ENCODE measurements at places on chromosomes 6 and 20.
A peak's percentile ranks its signal among the peaks of the same experiment; 100 is the strongest.

DNA sequence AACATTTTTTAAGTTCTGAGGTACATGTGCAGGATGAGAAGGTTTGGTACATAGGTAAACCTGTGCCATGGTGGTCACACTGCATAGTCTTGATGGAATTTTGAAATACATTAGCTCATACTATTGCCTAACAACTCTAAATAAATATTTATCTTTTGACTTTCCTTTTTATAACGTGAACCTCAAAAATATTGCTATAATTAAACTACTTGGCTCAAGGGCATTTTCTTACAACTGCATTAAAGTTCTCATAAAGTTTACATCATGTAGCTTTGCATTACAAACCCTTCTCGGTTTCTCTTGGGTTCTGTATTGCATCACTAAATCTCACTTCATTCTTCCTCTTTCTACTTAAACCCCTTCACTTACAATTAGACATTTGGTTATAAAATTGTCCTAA lies 636.0 kb upstream of the PTCHD4 start:
- no peak for DNase-seq

- no peak for DNase-seq
Measured at GRCh38 chr20:10594296-10594868, 79.4 kb downstream of the JAG1 start.

- no peak for DNase-seq
Measured at GRCh38 chr6:133092199-133092598, 149.0 kb upstream of the EYA4 start.

DNA sequence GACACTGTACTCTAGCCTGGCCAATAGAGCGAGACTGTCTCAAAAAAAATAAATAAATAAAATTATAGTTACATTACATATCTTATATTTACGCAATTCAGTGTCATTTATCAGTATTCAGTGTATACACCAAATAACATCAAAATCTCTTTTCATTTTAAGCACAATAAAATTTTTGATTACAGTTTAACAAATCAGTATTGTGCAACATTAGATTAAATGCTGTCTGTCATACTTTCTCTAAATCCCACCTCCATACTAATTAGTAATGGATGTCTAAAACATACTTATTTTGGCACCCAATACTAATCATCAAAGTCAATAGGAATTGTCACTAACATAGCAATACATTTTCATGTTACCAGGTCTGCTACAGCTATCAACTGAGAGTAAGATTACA lies 27.4 kb downstream of the IBTK start:
- no peak for DNase-seq

GRCh38 chr20:13526551-13526950 lies 112.2 kb downstream of the TASP1 start:
- DNase-seq, result no peak

- peak; percentile 10 for DNase-seq
Measured at GRCh38 chr6:16286151-16286522, 47.8 kb downstream of the GMPR start.

- no peak for DNase-seq
Measured at GRCh38 chr6:142561511-142562265, 259.9 kb downstream of the ADGRG6 start.

- DNase-seq, result no peak
Measured at GRCh38 chr6:57173886-57174510, 1.9 kb downstream of the BAG2 start.

DNA sequence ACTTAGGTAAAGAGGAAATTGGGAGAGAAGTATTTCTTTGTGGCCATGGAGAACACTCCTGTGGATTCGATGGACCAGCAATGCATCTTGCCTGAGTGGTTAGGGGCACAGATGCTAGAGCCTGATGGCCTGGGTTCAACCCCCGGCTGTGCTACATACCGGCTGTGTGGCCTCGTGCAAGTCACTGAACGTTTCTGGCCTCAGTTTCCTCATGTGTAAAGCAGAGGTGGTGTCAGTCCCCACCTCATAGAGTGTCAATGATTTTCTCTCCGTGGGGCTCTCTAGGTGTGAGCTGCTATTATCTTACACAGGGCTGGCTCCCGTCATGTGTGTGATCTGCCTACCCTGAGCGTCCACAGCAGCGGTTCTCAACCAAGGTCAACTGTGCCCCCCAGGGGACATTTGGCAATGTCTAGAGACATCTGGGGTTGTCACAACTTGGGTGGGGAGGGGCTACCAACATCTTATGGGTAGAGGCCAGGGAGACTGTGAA lies 50.0 kb upstream of the PTPN1 start:
- DNase-seq, result no peak

- DNase-seq, result no peak
Measured at GRCh38 chr6:32387589-32388340, 16.1 kb upstream of the TSBP1 start.

GRCh38 chr6:16688984-16689636 lies 72.2 kb downstream of the ATXN1 start:
- DNase-seq, result no peak

DNA sequence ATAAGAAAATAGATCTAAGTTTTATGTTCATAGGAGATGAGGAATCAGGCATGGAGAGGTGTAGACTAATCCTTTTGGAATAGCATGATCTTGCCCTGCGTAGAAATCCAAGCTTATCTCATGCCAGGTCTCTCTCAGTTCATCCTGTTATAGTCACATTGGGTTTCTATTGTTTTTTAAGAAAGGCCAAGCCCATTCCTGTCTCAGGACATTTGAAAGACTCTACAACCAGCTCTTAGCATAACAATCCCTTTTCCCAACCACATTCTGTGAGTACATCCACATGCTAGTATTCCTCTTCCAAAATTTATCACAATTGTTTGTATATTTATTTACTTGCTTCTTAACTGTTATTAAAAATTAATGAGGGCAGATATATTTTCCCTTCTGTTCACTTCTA lies 130.3 kb downstream of the MMUT start:
- DNase-seq, result no peak

DNA sequence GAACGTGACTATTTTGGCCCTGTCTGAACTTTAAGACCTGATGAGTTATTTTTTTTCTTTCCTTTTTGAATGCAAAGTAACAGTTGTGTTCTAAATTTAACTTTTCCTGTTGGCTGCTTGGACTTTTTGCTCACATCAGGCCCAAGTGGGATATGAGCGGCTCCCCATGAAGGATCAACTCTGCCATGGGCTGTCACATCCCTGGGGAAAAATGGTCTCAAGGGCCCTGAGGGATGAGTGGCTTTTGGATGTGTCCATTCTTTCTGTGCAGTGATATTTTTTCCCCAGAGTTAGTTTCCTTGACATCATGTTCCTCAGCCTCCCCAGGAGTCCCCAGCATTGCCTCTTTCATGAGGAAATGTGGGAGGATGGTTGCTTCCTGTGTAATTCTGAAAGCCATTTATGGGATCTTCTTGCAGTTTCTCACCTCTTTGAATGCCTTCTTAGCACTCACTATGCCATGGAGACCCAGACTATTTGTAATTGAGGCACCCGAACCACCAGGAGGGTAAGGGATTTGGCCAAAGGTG lies 92.5 kb downstream of the SLC24A3 start:
- DNase-seq, result no peak

DNA sequence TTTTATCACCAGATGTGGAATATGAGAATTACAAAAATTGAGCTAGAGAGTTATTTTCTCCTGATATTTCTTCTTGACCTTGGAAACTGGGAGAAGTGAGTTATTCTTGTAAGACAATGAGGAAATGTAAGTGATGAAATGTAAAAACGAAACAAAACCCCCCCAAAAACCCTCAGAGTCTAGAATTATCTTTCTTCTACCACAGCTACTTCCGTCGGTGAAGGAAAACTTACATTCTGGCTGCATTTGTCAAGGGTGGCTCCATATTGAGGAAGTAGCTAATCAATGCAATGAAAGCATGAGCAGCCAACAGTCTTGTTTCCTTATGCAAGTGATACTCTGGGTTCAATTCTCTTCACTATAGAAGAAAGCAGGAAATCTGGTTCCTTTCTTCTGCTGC lies 661.7 kb upstream of the CITED2 start:
- DNase-seq, result no peak

GRCh38 chr6:137787016-137787415 lies 80.0 kb upstream of the TNFAIP3 start:
- no peak for DNase-seq

GRCh38 chr6:131173680-131174079 lies 38.4 kb downstream of the AKAP7 start:
- no peak for DNase-seq

DNA sequence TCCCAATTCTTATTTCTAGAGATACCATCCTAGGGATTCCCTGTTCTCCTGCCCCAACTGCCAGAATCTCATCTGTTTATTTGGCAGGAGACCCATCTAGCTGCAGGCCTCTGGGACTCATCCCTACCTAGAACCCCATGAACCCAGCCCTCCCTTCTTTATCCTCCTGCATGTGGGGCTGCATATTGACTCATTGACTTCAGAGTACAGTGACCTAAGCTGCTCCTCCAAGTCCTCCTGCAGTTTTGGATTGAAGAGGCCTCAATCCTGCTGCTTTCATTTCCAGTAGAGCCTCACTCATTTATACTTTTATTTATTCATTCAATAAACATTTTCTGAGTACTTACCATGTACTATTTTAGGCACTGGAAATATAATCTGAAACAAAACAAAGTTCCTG lies 11.6 kb downstream of the TMEM200A start:
- no peak for DNase-seq

GRCh38 chr6:14807130-14807529 lies 438.7 kb upstream of the JARID2 start:
- DNase-seq, result no peak

- DNase-seq, result no peak
Measured at GRCh38 chr6:52340603-52340880, 21.4 kb upstream of the PAQR8 start.

DNA sequence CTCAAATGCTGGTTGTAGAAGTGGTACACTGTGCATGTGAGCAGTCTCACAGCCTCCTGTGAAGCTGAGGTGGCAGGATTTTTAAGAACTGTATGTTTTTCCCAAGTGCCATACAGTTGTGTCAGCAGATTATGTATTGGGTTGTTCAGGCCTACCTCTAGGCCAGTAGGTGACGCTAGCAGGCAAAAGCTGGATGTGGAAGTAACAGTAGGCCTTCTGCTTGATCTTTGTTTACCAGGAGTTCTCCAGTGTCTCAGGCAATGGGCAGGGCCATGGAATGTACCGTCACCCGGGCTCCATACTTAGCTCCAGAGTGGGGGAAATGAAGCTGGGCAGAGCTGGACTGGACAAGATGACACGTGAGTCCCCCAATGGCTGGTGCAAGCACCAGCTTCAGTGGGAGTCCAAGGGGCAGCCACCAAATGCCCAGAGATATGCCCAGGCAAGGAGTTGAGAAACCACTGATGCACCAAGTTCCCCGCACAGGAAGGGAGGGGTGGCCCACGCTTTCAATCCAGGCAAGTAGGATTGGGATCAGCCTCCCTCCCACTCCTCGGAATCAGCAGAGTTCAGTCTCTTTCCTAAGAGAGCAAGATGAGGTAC lies 289.7 kb downstream of the HTR1B start:
- DNase-seq, result no peak

GRCh38 chr6:137490006-137490905 lies 3.9 kb downstream of the OLIG3 start:
- no peak for DNase-seq

- no peak for DNase-seq
Measured at GRCh38 chr20:39112178-39112743, 150.1 kb downstream of the DHX35 start.

GRCh38 chr6:34178357-34179105 lies 32.6 kb upstream of the GRM4 start:
- DNase-seq, result no peak

DNA sequence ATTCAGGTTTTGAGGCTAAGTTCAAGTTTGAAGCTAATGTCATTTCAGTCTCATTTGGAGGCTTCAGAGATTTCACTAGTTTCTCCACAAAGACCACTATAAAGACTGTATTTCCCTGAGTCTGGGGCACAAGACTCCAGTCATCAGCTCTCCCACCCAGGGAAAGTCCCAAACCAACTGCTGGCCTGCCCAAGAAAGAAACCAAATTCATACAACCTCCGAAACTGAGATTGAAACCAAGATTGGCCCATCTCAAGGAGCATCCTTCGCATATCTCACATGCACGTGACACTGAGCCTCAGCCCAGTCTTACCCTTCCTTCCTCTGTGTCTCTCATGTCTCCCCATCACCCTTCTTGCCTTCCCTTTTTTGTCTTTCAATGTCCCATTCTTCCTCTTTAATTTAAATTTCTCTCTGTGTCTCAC lies 3.5 kb upstream of the LTA start:
- DNase-seq, result peak; percentile 68

- no peak for DNase-seq
Measured at GRCh38 chr6:41858703-41859102, 36.5 kb downstream of the USP49 start.

DNA sequence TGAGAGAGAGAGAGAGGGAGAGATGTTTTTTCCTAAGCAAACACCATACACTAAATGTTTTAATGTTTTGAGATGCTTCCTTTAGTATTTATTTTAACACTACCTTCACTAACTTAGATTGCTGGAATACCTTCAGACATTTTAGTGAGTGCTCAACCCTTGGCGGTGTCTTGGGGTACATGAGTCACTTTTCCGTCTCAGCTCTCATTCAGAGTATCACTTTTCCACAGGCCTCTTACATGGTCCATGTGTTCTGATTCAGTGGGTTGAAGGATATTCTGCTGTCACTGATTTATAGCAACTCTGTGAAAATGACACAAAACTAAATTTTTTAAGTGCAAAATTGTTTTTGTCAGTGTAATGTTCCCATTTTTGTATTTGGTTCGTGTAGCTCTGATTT lies 217.9 kb downstream of the CLVS2 start:
- no peak for DNase-seq

DNA sequence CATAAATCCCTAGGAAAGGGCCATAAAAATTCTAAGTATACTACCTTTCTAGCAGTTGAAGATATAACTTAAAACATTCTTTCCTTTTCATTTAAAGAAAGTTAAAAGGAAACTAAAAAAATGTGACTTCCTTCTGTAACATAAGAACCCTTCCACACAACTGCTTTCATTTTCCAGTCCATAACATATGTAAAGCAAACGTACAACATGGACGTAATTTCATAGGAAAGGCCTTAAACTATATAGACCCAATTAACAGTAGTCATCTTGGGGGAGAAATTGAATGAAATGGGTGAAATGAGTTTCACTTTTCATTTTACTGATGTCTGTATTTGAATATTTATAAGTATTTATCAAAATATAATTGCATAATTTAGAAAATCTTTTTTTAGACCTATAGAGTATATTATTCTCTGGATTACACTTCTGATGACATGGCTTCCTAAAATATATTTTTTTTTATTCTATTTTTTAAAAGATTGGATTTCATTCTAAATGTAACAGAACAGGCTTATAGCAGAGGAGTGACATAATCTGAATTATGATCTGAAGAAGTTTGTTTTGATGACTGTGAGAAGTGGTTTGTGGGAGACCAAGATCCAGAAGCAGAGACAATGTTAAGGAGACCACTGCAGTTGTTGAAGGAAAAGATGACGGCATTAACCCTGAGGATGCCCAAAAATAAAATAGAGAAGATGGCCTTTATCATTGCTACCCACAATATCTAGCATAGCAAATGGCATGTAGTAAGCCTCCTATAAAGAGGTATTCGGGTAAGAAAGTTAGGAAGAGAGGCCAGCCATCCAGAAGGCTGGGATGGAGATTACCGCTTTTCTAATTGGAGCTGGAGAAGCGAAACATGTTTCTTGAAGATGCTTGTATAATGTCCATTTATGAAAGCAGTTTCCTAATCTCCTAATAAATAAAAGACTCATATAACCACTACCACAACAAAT lies 260.4 kb downstream of the PTPRK start:
- no peak for DNase-seq
